Activated CD4-positive, alpha-beta T cell treated with anti-CD3 and anti-CD28 coated beads, Interleukin-10, Interleukin-2, amounts not matched to agents 100 ng/mL and 50 ng/mL, durations not matched to agents 16 hours and 8 hours (primary cell): ENCODE measurements at places on chromosomes 16 and 17.

GRCh38 chr17:82267575-82268379, 5.7 kb downstream of the CSNK1D start:
- peak; percentile 59 for DNase-seq

DNA sequence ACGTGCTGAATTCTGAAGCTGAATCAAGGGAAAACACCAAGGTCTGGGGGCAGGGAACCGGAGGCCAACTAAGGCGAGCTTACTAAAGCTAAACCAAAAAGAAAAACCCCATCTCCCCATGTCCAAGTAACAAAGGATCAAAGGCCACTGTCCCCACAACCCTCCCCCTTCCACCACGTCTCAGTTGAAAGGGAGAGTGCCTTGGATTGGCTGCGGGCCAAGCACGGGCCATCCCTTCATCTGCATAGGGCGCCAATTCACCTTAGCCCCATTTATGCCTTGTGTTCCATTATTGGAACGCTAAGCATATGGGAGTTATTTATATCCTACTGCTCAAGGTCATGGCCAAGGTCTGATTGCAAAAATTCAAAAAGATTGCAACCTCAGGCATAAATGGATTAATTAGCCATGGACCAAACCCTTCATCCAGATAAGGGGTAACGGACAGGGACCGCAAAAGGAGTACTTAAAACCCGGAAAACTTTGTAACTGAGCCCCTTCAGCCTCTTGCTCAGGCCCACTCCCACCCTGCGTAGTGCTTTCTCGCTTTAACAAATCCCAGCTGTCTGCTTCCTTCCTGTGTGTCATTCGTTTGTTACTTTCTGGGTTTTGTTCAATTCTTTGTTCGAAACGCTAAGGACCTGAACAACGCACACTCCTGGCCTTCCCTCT, 740 bp upstream of the ATP6V0D1 start:
- DNase-seq: peak; percentile 74

DNA sequence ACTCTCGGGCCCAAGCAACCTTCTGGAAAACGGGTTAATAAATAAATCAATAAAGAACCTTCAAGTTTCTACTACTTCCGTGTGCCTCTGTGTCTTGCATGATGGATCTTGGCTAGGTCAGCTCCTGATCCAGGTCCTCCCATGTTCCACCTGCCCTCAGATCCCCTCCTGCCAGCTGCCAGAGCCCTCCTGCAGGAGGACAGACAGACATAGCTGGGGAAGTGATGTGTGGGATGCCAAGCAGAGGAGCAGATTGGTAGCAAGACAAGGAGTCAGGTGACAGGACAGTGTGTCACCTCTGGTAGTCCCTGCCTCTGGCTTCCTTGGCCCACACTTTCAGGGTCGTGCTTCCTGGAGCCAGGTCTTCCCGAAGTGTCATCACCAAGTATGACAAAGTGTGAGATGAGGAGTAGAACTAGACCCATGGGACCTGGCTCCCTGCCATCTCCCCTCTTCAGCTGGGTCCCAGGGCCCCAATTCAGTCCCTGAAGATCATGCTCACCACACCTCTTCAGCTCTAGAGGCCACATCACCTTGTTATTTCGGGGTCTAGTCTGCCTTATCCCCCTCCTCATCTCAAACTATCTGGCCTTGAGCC, 1.0 kb upstream of the EPN3 start:
- no peak for DNase-seq

DNA sequence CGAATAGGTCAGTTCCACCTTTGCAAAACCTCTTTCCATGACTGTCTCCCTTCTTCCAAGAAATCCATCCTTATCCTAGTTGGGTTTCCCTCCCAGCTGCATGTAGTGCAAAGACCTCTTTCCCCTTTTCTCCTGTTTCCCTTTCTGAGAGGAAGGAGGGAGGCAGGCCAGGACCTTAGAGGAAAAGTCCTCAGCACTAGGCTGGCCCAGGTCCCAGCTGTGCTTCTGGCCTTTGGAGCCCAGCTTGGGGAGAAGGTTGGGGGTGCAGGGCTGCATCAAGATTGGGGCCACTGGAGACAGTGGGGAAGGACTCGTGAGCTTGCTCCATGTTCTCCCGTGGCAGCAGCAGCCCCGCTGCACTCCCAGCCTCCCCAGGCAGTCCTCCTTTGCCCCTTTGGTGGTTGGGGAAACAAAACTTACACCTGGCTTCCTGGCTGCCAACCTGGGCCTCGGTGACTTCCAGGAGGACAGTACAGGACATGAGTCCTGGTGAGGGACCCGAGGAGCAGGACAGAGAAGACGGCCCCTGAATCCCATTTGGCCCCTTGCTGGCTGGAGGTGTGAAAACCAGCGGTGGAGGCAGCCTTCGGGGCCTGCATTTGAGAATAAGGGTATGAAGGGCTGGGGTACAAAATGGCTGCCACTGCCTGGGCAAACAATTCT, 481 bp downstream of the HEXIM2 start:
- no peak for DNase-seq

DNA sequence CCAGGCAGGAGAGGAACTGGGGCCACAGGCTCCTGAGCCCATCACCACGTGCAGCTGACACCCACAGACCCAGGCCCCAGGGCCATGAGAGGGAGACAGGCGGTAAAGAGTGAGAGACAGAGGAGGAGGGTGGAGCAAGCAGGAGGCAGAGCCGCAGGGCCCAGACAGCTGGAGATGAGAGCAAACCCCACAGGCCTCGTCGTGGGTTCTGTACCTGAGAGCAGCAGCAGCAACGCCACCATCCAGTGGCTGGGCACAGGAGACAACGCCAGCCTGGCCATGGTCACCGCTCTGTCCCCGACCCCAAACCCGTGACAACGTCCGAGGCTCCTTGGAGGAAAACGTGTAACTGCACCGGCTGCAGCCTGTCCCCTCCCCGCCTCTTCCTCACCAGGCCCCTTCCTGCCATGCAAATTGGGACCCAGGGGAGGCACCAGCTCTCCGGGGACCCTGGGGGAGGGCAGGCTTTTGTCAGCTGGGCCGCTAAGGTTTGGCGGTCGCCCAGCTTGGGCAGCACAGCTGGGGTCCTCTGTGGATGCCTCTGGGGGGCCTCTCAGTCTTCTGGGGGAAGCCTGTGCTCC, at the start of gene CD79B:
Gene CD79B, minus strand, starts transcription at position 351 of the 581 bp plus-strand sequence. Its CDS starts 70 bp downstream, at position 281.
- DNase-seq: peak; percentile 47

DNA sequence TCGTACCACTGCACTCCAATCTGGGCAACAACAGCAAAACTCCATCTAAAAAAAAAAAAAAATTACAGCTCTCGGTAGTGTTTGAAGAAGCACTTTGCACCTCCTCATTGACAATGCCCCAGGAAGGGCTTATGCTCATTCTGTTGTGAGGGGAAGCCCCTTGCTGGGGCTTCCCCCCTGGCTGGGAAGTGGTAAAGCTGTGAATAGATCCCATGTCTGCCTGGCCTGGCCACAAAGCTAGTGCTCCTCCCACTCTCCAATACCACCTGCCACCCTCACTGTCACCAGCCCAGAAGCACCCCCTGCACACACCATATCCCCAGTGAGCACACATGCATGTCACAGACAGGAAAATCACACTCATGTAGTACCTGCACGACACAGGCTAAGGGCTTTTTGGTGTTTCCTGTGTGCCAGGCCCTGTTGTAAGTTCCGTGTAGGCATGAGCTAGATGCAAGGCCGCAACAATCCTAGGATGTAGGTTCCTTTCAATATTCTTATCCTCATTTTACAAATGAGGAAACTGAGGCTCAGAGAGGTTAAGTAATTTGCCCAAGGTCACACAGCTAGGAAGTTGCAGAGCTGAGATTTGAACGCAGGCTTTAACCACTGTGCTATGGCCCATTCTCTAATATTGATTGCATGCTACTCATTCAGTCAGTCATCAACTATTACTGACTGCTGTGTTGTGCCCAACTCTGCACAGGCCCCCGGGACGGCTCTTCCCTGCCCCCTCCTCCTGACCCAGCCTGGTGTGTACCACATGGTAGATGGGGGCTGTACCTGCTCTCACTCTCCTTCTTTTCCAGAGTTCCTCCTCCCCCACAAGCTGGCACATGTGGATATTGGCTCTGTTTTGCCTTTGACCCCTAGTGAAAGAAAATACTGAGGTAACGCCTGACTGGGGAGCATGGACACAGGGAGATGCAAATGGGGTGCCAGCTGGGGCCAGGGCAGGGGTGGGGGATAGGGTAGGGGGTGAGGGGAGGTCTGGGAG, 11.9 kb upstream of the COL1A1 start:
- peak; percentile 59 for DNase-seq

- DNase-seq: no peak
These were observed 71.2 kb downstream of the RNF213 start for GRCh38 chr17:80331820-80332219.

- DNase-seq: no peak
These were observed 385 bp upstream of the ZFP1 start for GRCh38 chr16:75147968-75148310.

GRCh38 chr16:27920391-27920891, 143.1 kb downstream of the GSG1L start:
- no peak for DNase-seq

GRCh38 chr17:73430848-73431247, 119.0 kb upstream of the CDC42EP4 start:
- no peak for DNase-seq

DNA sequence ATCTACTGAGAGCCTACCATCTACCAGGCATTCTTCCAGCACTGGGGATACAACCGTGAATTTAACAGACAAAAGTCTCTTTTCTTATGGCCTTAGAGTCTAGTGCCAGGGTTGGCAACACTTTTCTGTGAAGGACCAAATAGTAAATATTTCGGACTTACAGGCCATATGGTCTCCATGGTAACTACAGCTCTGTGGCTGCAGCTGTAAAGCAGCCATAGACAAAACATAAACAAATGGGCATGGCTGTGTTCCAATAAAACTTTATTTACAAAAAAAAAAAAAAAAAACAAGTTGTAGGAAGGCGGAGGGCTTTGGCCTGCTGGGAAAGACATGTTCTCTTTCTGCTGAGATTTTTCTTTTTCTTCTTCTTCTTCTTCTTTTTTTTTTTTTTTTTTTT, 98.7 kb downstream of the ABCC12 start:
- DNase-seq: no peak

GRCh38 chr16:85385463-85386331, 227.4 kb upstream of the GSE1 start:
- DNase-seq: no peak

DNA sequence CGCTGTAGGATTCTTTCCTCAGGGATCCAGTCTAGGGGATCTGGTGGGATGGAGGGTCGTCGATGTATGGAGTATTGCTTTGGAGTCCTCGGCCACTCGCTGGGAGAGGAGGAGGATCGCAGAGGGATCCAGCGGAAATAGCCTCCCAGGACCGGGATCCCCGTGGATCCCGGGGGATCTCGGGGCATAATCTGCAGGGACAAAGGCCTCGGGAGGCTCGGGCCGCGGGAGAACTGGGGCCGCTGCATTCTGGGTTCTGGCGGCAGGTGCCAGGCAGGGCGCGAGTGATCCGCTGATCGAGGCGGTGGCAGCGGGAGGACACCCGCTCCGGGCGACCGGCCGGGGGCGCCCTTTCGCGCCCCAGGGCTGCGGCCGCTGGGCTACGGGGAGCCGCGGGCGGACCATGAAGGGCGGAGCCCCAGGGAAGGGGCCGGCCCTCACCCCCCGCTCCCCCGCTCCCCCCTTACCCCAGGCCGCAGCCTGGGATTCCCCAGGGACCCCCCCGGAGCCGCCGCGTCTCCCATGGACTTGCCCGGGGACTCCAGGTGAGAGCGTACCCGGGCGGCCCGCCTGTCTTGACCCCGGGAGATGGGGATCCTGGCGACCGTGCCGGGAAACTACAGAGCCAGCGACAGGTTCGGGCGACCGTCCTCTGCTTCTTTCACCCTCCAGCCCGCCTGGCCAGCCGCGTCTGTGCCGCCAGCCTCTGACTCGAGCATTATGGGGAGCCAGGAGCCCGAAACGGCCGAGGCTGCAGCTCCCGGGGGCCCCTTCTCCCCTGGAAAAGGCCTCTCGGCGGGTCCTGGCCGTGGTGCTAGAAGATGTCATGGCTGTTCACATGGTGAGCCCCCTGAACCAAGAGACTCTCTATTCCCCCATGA, 604 bp downstream of the PRR14 start:
- peak; percentile 88 for DNase-seq

GRCh38 chr16:87463722-87464690, 28.8 kb downstream of the ZCCHC14 start:
- DNase-seq: peak; percentile 69
